SHP77 treated with DMSO at 0.1 percent for 48 hours (cell line): ENCODE measurements at places on chromosomes 2 and 18.

DNA sequence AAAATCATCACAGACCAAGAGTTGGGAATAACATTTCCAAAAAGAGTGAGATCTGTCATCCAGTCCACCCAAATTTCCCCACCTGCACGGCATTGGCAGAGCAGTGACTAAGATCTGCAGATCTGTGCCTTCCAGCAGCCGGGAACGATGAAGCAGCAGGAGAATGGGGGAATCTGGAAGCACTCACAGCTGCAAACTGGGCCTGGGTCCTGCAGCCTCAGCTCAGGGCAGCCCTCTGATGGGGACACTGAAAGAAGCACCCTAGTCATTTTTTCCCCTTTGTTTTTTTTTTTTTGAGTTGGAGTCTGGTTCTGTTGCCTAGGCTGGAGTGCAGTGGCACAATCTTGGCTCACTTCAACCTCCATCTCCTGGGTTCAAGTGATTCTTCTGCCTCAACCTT, 4.4 kb upstream of the SAG start:
- DNase-seq = no peak

DNA sequence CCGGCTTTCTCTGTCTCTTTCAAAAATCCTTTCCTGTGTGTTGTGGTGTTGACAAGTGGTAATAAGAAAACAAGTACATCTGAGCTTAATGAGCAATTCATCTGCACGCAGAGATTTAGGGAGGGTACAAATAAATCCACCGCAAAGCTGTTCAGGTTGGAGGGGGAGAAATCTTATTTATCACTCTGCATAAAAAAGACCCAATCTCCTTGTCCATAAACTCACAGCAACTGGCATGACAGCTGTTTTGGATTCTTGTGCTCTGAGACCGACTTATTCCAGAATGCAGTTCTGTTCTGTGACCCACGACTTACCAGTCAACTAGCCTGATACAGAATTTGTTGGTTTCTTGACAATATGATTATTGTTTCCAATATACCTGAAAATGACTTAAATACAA, 380.1 kb downstream of the SOX11 start:
- DNase-seq = no peak

GRCh38 chr2:15912203-15912602, 28.1 kb upstream of the MYCN start:
- no peak for DNase-seq

GRCh38 chr2:187842978-187843847, 289.0 kb upstream of the TFPI start:
- DNase-seq = peak; percentile 44

- DNase-seq = no peak
These were observed 224.5 kb downstream of the IKZF2 start for GRCh38 chr2:212926940-212927339.
